ENCODE measurements at places on chromosomes 4 and X.

DNA sequence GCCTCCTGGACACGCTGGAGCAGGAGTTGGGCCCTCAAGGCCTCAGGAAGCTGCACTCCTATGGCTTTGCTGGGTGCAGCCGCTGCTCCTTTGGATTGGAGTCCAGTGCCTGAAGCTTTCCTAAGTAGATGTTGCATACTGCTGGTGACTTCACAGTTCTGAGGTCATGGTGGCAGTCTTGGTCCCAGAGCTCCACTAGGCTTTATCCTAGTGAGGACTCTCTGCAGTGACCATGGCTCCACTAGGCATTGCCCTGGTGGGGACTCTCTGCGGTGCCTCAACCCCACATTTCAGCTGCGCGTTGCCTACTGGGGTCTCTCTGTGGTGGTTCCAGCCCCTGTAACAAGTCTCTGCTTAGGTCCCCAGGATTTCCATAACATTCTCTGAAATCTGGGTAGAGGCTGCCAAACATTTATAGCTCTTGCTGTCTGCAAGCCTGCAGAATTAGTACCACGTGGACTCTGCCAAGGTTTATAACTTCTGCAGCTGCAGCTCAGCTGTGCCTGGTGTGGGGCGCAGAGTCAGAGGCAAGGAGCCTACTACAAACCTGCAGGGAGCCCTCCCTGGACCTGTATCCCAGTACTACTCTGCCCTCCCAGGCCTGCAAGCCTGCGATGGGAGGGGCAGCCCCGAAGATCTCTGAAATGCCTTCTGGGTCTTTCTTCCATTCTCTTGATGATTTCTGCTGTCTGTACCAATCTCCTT, 46.0 kb upstream of the NFKB1 start:
- no peak for DNase-seq

GRCh38 chr4:47493238-47494123, 8.4 kb downstream of the ATP10D start:
- DNase-seq, result no peak

DNA sequence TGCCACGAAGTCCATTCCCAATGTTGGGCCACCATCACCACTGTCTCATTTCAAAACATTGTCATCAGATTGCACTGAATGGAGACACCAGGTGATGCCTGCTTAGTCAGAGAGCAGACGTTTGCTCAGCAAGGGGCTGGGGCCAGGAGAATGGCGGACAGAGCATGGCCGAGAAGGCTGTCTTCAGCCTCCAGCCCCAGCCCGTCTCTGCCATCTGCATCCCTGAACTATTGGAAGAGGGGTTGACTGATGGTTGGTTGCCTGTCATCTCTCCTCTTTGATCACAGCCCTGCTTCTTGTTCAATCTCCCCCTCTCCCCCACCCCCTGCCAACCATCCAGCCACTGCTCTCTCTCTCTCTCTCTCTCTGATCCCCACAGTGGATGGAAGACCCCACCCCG, 140.9 kb downstream of the SHOX start:
- no peak for DNase-seq

- DNase-seq, result no peak
These were observed 17.5 kb upstream of the ANXA10 start for GRCh38 chr4:168074861-168075260.

- no peak for DNase-seq
These were observed 22.5 kb downstream of the GPM6B start for GRCh38 chrX:13794417-13794816.

GRCh38 chrX:135112096-135112729, 8.1 kb downstream of the ETDB start:
- no peak for DNase-seq

- DNase-seq, result no peak
These were observed 92.2 kb downstream of the ABLIM2 start for GRCh38 chr4:8066336-8066931.

DNA sequence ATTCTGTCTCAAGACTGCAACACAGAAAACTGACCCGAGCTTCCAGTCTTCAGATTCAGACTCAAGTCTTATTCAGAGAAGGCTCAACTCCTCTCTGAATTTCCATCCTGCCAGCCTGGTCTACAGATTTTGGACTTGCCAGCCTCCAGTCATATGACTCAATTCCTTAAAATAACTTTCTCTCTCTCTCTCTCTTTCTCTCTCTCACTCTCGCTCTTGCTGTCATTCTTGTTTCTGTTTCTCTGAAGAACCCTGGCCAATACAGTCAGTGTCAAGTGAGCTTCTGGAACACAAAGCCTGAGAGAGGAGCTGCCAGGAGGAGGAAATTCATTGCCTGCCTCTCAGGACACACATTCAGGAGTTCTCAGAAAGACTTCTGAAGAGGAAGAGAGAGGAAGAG, 154.9 kb downstream of the PARM1 start:
- no peak for DNase-seq

DNA sequence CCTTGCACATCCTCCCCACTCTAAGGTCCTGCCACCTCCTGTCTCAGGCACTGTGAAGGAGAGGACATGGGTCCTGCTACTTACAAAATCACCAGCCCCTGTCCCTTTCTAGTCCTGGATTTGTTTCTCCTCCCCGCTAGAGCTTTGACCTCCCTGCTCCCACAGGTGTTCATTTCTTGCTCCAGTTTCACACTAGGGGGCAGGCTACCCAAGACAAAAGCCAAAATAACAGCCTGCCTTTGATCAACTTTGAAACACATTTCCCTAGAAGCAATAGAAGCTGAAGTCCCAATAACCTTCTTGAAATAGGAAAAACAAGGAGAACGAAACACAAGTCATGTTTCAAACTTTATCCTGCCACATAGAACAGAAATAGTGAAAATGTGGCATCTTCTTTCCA, 164.4 kb downstream of the QDPR start:
- peak; percentile 7 for DNase-seq

GRCh38 chrX:11190745-11191510, 79.8 kb downstream of the HCCS start:
- DNase-seq, result no peak

DNA sequence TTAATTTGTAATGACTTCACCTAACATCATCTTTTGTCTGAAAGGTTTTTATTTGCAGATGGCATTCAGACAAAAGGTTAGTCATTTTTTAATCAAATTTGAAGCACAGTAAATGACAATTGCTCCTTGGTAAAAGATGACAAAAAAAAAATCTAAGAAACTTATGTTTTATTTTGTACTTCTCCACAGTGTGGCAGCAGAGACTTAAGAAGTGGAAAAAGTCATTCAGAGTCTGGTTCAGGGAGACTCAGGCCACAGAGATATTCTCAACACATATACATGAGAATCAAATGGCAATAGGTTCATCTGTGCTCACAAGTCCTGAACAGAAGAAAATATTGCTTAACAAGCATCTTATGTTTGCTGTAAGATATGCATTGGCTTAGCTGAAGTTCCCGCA, 436.2 kb downstream of the KCNIP4 start:
- DNase-seq, result no peak

DNA sequence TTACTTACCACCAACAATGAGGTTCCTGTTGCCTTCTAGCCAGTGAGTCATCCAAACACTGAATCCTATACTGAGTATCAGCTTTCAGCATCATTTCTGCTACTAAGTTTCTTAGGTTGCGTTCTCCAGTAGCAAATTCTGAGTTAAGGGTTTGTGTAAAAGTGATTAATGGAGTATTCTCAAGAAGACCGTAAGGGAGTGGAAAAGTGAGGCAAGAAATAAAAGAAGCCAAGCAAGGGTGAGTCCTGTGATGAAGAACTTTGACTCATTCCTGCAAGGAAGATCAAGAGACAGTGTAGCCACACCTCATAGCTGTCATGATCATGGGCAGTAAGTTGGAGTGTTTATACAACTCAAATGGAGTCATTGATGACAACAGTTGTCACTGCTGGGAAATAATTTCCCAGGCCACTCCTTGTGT, 446.2 kb downstream of the RAPGEF2 start:
- DNase-seq, result no peak

- no peak for DNase-seq
These were observed 86.2 kb downstream of the NHSL2 start for GRCh38 chrX:71996826-71997225.

GRCh38 chr4:65943076-65943475, 272.8 kb upstream of the EPHA5 start:
- DNase-seq, result no peak

DNA sequence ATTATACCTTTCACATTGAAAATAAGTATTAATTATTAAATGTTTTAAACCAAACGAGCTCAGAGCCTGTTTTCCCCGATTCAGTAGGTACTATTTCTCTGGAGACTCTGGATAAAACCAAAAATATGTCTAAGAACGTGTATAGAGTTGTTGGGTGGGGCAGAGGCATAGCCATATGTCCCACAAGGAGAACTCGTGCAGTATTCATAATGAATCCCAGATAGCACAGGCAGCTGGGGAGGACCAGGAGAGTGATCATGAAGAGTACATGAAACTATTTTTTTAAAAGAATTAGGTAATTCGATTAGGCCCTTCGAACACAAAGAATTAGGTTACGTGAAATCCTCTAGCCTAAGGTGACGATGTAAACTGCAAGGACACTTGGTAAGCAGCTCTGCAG, 76.1 kb downstream of the CLDN22 start:
- DNase-seq, result no peak

DNA sequence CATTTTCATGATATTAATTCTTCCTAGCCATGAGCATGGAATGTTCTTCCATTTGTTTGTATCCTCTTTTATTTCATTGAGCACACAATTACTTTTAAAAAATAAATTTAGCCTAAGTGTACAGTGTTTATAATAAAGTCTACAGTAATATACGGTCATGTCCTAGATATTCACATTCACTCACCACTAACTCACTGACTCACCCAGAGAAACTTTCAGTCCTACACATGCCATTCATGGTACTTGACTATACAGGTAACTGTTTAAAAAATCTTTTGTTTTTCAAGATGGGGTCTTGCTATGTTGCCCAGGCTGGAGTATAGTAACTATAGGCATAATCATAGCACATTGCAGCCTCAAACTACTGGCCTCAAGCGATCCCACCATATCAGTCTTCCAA, 348.1 kb downstream of the RAPGEF2 start:
- no peak for DNase-seq

DNA sequence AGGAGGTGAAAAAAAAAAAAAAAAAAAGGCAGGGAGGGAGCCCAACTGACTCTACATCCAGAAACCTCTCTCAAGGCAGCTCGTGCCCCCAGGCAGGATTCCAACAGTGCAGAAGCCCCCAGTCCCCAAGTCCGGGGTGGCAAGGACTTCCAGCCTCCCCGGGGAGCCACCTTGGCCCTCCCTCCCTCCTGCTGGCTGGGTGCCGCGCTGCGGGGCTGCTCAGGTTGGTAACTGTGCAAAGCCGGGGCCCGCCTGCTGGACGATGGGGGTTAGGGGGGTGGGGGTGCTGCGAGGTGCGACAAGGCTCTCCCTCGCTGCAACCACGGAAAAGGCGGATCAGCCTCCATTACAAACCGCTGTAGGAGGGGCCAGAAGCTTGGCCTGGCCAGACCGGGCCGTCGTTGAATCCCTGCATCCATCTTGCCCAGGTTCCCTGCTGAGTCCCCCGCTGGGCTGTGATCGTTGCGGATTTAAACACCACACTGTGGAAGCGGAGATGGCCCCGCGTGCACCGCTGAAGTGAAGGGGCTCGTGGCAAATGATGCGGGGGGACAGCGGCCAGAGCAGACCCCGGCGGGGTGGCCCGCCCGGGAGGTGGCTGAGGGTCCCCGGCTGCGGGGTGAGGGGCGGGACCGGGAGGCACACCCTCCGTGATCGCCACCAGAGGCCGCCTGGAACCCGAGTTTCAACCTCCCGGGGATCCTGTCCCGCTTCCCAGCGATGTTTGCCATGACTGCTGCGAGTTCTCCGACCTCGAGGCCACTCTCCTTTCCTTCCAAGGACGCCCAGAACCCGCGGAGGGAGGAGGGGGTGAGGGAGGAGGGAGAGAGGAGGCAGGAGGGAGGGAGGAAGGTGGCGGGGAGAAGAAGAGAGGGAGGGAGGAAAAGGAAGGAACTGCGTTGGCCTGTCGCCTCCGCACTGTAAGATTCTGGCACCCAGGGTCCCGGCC, 58.0 kb upstream of the DDX3X start:
- peak; percentile 48 for DNase-seq

DNA sequence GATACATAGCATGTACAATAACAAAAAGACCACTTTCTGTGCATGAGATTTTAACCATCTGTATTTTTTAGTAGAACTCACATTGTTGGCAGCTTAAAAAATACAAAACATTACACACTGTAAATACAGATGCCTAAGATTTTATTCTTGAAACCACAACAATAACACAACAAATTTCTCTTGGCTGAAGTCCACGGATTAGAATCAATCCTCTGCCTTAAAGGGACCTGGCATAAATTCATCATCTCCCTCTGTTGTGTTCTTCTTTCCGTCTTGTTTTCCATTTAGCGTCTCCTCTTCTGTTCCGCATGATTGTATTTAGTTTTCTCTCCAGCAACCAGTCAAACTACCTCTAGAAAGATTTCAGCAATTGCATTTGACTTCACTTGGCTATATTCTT, 231.0 kb downstream of the SPOCK3 start:
- no peak for DNase-seq

DNA sequence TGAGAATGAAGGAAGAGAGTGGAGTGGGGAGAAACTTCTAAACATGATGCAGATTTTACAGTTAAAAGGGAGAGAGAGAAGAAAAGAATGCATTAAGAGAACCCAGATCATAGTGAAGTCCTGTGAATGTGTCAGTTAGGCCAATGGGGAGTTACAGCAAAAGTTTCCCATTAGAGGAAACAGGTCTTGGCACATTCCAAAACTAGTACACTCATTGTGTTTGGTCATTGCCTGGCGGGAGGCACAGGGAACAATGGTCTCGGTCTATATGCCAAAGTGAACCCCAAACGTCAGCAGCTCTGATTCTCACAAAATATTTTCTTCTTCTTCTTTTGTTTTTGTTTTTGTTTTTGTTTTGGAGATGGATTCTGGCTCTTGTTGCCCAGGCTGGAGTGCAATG, 284.5 kb upstream of the CTSO start:
- DNase-seq, result no peak

DNA sequence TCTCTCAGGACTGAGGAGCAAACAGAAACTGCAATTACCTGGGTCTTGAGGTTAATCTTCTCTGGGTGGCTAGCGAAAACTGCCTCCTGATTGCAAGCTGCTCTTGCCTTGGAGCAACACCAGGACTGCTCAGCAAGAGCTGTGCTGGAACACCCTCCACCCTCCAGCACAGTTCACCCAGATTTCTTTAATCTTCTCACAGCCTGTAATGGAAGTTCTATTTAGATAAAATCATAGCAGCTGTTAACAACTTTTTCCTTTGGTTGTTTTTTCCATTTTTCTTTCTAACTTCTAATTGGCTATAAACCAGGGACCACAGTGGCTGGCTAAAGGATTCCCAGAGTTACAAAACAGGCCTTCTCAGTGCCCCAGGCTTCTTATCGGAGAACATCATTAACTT, 36.3 kb downstream of the OPHN1 start:
- no peak for DNase-seq

DNA sequence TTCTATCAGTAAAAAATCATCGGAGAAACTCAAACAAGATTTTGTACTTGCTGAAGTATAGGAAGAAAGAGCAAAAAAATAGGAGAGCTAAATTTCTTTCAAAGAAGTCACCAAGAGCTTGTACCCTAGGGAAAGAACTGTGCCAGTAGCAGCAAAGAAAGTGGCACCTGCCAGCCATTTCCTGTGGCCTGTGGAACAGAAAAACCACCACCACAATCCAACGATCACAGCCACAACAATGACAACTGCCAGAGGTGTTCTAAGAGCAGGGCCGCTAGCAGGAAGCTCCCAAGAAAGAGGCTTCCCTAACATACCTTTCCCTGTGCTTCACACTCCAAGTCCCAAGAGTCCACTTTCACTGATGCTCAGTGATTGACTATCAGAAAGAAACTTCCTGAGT, 266.1 kb upstream of the GPC4 start:
- DNase-seq, result no peak

- no peak for DNase-seq
These were observed 195.4 kb downstream of the AFAP1 start for GRCh38 chr4:7744142-7744804.

Data from GM12891 (cell line).